ENCODE measurements at places on chromosomes 11 and 22.

- DNase-seq, result no peak
Observed at GRCh38 chr11:109519253-109519652, 97.3 kb downstream of the C11orf87 start.

- no peak for DNase-seq
Observed at GRCh38 chr11:112195951-112196351, 20.6 kb downstream of the BCO2 start.

- no peak for DNase-seq
Observed at GRCh38 chr11:46380340-46381047, 975 bp upstream of the MDK start.

- DNase-seq, result no peak
Observed at GRCh38 chr11:69054397-69055211, 5.9 kb downstream of the TPCN2 start.

- DNase-seq, result no peak
Observed at GRCh38 chr22:33271390-33272161, 213.4 kb upstream of the SYN3 start.

DNA sequence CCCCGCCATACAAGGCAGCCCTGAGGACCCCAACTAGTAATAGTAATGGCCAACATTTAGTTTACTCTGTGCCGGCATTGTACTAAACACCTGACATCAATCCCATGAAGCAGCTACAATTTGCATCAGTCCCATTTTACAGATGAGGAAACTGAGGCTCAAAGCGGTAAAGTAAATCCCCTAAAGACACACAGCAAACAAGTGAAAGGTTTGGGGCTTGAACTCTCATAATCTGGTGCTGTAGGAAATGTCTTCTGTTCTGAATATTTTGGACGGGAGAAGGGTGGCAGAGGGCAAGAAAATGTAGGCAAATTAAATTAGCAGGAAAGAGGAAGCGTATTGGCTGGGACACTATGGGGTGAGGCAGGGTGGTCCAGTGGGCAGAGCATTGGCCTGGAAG lies 160.3 kb upstream of the SYT13 start:
- no peak for DNase-seq

DNA sequence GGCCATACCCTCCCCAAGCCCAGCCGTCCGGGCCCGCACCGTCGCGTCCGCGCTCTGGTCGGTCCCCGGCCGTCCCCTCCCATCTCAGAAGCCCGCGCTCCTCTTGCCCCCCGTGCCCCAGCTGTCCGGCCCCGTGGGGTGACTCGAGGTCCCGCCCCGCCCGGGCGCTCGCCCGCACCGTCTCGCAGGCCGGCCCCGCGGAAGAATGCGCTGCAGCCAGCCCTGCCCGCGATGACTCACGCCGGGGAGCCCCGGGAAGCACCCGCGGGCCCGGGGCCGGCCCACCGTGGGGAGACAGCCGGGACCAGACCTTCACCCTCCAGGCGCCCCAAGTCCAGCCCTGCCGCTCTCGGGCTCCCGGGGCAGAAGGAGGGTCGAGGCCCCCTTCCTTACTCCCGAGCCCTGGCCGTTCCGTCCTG lies 320 bp upstream of the PHLDA2 start:
- DNase-seq, result no peak

DNA sequence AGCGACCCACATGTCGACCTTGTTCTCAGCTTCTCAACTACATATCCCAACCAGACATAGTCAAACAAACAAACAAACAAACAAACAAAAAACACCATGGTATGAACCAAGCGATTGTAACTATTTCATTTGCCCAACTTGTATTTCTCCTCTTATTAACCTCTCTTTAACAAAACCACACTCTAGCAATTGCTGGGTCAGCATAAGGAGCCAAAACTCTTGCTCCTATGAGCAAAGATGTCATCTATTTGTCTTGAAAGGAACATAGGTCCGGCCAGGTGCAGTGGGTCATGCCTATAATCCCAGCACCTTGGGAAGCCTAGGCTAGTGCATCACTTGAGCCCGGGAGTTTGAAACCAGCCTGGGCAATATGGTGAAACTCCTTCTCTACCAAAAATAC lies 145.6 kb downstream of the WT1 start:
- no peak for DNase-seq

- DNase-seq, result peak; percentile 55
Observed at GRCh38 chr11:73625696-73626318, 20.6 kb upstream of the PLEKHB1 start.

DNA sequence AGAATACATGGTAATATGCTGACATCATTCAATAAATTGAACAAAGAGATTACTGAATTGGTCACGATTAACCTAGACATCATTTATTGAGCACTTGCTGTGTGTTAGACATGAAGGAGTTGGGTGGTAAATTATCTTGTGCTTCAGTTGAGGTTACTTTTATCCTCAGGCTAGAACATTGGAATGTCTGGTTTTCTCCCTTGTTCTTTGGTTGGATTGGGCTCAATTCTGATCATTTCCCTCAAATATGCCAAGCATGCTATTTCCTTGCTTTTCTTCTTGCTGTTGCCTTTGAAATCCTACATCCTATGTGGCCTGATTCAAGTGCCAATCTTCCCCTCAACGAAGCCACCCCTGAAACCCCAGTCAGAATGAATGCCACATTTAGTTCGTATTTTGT lies 65.8 kb downstream of the DEUP1 start:
- no peak for DNase-seq

DNA sequence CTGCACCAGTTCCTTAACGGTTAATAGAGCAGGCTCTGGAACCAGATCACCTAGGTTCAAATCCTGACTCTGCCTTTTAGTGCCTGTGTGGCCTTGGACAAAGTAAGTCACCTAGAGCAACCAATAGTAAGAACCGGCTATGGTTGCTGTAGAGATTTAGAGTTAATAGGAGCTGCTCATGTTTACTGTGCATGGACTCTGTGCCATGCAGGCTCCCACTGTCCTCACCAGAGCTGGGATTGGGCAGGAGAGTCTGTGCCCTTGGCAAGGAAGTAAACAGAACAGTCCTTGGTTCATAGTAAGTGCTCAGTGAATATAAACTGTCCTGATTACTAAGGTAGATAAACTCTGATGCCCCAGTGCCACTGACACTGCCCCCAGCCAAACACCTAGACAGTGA lies 1.4 kb upstream of the TP53I11 start:
- no peak for DNase-seq

DNA sequence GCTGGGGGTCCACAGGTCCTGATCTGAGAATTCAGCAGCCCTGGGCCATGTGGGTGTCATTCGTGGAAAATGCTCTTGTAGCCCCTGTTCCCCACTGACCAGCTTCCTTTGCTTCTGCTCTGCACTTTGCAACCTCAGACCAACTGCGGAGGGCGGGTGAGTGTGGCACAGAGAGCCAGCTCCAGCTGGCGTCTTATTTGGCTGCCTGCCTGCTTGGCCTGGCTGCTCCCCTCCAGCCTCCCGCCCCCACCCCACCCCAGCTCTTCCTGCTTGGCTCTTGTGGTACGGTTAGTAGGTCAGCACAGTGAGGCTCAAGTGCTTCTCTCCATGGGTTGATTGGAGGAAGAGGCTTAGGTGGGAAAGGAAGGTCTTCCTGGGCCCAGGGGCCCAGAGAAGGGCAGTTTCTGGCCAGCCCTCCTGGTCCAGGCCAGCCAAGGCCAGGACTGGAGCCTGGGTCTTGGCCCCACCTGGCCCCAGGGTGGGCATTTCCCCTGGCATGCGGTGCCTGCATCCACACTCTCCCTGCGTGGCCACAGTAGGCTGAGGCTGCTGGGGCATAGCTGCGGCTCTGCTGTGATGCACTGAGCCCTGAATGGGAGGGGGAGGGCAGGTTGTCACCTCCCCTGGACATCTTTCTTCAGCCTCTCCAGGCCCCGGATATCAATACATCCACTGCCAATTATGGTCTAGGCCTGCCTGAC lies 26.5 kb downstream of the MYO7A start:
- DNase-seq, result no peak

DNA sequence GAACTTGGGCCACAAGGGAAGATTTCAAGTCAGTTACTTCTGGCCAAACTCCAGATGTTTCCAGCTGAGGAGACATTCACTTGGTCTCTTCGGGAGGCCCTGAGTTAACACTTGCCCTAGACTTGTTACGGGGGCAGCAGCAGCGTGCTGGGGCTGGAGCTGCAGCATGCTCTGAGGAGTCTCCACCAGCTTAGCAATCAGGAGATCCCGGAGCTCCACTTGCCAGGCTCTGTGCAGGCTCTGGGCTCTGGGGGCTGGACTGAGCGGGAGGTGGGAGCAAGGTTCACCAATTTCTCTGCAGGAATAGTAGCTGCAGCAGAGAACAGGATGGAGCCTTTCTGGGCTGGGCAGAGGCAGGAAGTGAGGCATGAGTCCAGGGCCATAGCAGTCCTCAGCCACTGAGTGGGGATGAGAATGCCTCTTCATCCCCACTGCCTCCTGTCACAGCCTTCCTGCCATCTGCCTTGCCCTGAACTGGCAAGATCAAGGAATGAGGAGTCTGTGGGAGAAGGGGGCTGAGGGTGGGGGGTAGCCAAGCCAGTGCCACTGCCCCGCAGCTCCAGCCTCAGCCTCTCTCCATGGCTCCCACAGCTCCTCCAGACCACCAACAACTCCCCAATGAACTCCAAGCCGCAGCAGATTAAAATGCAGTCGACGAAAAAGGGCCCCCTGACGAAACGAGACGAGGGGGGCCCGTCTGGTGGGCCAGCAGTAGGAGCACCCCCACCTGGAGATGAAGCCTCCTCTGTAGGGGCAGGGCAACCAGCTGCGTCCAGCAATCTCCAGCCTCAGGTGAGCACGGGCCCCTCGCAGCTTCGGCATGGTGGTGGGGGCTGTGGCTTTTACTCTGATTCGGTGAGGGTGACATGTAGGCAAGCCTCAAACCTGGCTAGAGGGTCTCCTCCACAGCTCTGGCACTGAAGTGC lies 23.4 kb downstream of the GTPBP1 start:
- no peak for DNase-seq

DNA sequence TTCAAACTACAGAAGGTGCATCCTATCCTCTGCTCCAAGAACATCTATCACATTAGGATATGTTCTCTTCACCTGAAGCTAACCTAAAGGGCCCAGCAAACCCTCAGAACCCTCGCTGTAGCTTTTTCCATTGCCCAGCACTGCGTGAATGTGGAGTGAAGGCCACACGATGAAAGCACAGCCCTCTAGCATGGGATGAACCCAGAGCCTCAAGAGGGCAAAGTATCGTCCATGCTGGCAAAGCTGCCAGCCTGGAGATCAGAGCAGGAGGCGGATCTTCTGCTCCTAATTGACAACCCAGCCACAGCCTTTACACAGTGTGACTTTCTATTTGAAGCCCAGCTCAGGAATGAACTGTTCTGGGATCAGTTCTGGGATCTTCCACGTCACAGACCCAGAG lies 65.1 kb upstream of the USP47 start:
- DNase-seq, result no peak

DNA sequence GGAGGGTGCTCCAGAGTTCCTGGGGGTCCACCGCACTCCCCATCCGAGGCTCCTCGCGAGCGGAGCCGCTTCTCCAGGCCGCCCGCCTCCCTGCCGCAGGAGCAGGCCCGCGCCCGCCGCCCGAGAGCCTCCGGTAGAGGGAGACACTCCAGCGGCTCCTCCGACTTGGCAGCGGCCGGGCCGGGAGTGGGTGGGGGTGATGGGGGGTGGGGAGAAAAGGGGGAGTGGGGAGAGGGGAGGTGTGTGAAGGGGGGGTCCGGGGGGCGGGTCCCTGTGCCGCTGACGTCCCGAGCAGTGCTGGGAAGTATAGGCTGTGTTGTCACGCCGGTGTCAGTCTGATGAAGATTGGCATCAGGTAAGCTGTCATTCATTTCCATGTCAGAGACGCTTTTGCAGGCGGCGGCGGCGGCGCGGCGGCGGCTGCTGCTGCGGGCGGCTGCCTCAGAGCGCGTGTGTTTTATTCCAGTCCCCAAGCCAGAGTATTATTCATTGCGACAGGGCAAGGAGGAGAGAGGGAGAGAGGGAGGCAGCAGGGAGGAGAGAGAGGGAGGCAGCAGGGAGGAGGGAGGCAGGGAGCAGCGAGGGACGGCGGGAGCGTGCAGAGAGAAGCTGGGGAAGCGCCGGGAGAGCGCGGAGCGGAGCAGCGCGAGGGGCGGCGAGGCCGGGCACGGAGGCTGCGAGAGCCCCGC lies at the start of gene PKNOX2:
PKNOX2 (plus strand) TSS at position 330 of the 689 bp plus-strand sequence. CDS start 186,555 bp downstream, outside the sequence.
- peak; percentile 11 for DNase-seq

- no peak for DNase-seq
Observed at GRCh38 chr22:35325209-35325608, 25.5 kb downstream of the TOM1 start.

GRCh38 chr11:120027546-120028180 lies 110.2 kb downstream of the TRIM29 start:
- DNase-seq, result no peak

DNA sequence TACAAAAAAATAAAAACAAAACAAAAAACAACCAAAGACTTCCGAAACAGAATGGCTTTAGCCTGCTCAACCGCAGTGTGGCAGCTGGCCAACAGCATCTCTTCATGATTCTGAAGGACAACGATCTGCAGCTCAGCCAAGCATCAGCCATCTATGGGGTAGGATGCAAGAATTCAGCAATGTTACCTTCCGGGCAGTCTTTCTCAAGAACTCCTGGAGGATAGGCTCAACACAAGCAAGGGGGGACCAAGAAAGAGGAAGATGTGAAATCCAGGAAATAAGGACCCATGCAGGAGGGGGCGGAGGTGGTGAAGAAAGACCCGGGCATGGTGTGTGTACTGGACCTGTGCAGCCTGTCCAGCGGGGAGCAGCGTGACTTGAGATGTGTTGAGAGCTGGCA lies 3.5 kb upstream of the TSPO start:
- DNase-seq, result no peak

DNA sequence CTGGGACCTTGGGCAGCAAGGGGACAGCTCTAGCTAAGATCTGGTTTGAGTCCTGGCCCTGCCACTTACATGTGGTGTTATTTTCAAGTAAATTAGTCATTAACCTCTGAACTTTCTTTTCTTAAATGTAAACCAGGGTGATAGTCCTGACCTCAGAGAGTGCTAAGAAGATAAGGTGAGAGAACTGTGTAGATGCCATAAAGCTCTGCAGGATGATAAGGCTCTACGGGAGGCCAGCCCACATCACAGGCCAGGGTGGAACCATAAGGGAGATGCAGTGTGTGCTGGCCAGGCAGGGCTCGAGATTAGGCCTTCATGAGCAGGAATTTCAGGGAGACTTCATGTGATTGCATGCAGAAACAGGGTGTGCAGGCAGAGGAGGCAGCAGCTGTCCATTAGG lies 24.2 kb downstream of the NECTIN1 start:
- DNase-seq, result no peak

DNA sequence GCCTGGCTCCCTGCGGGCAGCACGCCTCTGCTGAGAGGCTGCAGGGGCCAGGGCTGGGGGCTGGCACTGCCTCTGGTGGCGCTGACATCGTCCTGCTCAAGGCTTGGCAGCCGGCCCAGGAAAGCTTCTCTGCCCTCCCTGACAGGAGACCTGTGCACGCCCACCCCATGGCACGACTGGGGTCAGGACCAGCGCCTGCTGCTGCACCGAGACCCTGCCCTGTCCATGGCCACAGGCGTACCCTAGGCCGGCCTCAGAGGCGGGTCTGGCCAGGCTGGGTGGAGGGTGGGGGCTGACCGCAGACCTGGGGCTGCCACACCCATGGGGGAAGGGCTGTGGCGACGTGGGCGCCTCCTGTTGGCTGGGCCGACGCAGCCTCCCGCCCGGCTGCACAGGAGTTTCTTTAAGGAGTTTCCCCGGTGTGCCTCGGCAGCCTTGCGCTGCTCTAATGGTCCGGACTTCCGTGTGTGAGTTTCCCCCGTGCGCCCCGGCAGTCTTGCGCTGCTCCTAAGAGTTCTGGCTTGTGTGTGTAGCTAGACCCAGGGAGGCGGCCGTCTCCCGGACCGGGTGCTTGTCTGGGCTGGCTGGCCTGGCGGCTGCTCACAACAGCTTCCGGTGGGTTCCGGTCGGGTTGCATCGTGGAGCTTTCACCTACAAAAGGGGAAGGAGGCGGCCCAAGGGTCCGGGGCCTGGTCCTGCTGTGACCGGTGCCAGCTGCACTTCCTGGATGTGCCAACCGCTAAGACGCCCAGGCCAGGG lies 4.6 kb downstream of the TRABD start:
- DNase-seq, result peak; percentile 60

Measured in stimulated activated CD8-positive, alpha-beta memory T cell treated with anti-CD3 and anti-CD28 coated beads, Interleukin-4, amount 100 ng/mL, for 1 hour (primary cell).